Non-pigmented ciliary epithelial cell (primary cell): ENCODE measurements at places on chromosomes 16 and 17.
A peak's percentile ranks its signal among the peaks of the same experiment; 100 is the strongest.

DNA sequence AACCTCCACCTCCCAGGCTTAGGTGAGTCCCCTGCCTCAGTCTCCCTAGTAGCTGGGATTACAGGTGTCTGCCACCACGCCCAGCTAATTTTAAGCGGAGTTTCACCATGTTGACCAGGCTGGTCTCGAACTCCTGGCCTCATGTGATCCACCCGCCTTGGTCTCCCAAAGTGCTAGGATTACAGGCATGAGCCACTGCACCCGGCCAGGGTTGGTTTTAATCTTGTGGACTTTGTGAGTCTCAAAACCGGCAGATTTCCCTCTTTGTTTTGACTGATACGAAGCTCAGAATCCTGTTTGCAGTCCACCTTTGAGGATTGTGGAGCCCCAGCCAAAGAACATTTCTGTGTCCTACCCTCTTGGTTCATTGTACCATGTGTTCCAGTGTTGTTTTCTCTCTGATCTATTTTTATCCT, 16.4 kb upstream of the CPSF4L start:
- DNase-seq = no peak

GRCh38 chr17:55238931-55239297, 25.8 kb upstream of the HLF start:
- no peak for DNase-seq

DNA sequence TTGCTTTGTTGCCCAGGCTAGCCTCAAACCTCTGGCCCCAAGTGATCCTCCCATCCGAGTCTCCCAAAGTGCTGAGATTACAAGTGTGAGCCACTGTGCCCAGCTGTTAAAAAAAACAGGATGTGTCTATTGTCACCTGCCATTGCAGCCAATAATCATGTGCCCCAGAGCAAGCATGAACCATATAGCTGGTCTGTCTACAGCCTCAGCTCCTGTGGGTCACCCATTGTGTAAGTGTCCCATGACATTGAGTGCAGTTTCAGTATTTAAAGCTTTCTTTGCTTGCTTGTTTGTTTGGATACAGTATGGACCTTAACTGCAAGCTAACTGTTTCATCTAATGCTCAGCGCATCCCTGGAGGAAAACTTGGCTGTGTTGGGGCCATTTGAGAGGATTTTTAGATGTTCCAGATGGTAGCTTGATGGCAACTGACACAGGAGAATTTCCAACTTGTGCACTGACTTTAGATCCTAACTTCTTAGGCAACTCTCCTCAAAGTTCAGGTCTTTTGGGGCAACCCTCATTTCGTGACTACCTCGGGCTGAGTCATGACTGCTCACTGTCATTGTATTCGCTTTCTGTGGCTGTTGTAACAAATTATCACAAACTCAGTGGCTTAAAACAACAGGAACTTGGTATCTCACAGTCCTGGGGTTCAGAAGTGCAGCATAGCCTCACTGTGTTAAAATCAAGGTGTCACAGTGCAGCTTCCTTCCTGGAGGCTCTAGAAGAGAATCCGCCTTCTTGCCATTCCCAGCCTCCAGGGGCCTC, 30.3 kb upstream of the ADORA2B start:
- DNase-seq = no peak

- no peak for DNase-seq
Measured at GRCh38 chr17:193841-194806, 12.7 kb upstream of the DOC2B start.

GRCh38 chr17:21288571-21289017, 4.1 kb downstream of the MAP2K3 start:
- DNase-seq = no peak

GRCh38 chr16:80062361-80063030, 462.0 kb upstream of the MAF start:
- no peak for DNase-seq

- DNase-seq = no peak
Measured at GRCh38 chr17:5330981-5331380, 48.9 kb downstream of the RABEP1 start.

DNA sequence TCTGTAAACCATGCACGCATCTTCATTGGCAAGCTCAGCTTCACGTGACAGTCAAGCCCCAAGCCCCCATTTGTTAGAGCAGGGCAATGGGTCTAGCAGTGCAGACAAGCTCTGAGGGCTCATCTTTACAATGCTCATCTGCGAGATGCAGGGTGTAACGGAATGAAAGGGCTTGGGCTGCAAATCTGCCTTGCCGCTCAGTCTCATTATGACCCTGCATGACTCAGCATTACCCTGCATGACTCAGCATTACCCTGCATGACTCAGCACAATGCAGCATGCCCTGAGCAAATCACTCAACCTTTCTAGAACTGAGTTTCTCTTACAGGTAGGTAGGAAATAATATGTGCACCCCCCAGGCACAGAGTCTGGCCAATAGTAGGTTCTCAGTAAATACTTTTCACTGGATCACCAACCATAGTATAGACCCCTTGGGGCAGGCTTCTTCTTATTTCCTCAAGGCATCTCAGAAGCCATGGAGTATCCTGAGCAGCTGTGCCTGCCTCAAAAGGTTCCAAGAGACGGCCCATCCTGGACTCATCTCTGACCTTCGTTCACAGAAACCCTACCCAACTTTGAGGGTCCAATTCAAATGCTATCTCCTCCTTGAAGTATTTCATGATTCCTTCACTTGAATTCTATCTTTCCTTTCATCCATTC, 391.3 kb upstream of the CDH5 start:
- peak; percentile 17 for DNase-seq

DNA sequence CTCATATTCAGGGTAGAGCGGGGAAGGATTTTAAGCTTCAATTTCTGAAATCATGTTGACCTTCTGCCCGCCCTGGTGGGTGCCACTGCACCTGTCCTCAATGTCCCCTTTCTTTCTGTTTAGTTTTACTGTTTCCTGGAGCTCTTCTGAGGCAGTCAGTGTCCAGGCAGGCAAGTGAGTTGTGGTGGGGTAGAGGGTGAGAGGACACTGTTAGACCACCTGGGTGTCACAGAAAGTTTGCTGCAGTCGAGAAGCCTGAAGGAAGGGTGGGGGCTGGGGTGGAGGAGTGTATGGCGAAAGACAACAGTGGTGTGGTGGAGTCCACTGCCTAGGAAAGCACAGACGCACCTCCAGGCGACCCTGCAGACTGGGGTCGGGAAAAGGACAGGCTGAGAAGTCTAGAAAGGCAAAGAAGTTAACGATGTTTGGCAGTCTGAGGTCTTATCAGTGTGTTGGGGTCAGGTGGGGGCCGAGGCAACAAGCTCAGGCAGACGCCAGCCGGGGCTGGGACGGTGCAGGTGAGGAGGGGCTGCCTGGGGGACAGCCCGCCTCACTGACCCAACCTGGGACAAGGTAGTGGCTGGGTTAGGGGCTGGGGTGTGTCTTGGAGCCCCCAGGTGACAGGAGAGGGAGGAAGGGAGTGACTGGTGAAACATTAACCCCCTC, 23.3 kb upstream of the HOXB13 start:
- DNase-seq = no peak

DNA sequence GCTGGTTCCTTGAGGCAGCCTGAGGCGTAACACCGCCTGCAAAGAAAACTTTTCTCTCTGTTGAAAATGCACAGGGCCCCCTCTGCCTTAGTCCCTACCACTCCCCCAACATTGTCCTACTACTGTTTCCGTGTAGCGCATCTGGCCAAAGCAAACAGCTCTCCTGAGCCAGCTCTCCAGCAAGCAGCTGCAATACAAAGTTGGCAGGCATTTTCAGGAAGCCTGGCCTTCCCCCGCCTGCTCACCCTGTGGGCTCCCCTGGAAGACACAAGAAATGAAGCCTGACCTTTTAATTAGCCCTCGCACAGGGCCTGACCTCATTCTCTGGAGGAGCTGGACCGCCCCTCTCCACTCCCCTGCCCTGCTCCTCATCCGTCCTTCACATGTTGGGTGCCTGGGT, 66.7 kb downstream of the SOX9 start:
- DNase-seq = no peak

DNA sequence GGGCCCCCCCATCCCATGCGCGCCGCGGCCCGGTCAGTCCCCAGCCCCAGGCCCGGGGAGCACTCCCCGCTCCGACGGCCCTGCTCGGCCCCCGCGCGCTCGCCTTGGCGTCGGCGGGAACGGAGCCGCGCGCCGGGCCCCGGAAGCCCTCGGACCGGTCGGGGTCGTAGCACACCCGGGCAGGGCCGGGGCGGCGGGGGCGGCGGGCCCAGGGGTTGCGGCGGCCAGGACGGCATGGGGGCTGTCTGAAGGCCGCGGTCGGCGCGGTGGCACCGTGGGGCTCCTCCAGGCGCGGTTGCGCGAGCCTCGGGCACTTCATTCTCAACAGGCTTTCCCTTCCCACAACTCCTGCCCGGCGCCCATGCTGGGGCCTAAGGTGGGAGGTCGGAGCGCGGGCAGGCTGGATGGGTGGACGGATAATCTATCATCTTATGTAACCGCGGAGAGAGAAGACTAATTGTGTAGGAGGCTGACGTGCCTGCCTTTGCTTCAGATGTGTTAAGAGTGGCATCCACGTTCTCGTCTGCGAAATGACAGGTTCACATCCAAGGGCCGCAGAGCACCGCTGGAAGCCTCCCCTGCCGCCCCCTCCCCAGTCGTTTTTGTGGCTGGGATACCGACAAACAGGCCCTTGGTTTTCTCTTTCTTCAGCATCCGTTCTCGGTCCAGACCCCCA, 708 bp downstream of the BAIAP2 start:
- DNase-seq = no peak

GRCh38 chr17:69853541-69854224, 221.3 kb upstream of the KCNJ16 start:
- no peak for DNase-seq

DNA sequence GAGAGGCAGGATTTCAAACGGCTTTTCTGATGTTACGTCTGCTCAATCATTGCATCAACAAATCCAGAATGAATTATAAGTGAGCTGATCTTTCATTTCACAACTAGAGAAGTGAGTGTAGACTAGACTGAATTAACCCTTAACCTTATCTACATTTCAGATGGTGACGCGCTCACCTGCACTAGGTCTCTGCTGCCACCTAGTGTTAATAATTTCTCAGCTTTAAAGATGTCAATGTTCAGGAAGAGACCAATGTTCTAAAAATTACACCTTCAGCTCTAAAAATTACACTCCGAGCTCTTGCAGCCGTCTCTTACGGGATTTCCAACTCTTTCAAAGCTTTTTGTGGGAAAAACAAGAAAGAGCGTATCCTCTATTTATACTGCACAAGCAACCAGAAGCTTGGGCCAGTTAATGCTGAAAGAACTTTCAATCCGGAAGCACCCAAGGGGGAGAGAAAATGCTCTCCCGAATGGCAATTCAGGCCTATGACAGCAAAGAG, 88.2 kb upstream of the FA2H start:
- no peak for DNase-seq
